Stimulated activated CD4-positive, alpha-beta T cell treated with anti-CD3 and anti-CD28 coated beads, Interleukin-1b, Interleukin-23, amount 100 ng/mL, for 24 hours (primary cell): ENCODE measurements at places on chromosomes 1 and 21.

- no peak for DNase-seq
Measured at GRCh38 chr1:21552715-21553114, 43.5 kb downstream of the ALPL start.

DNA sequence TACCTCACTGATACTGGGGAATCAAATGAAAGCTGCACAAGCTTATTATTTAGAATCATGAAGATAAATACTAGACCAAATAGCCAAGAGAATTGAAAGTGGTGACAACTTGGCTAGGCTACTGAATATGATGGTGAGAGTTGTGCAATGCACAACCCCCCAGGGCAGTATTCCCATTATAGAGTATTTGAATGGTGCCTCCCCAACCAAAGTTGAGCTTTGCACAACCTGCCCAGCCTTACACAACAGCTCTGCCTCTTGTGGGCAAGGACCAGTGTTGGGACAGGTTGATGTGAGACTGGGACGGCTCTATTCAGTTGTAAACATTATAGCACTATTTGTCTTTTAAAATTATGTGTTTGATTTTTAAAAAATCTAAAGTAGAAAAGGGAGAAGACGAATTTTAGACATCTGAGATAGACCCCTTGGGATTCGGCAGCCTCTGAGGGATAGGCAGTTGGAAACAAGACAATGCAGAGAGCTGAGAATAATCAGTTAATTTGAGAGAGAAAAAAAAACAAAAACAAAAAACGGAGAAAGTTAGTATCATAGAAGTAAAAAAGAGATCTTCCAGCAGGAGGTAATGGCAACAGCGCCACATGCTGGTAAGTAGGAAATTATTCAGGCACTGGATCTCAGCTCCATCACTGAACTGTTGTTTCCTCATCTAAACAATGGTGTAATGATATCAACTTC, 91.0 kb upstream of the KCNA3 start:
- no peak for DNase-seq

- DNase-seq = no peak
Measured at GRCh38 chr1:205725514-205725913, 24.5 kb downstream of the NUCKS1 start.

DNA sequence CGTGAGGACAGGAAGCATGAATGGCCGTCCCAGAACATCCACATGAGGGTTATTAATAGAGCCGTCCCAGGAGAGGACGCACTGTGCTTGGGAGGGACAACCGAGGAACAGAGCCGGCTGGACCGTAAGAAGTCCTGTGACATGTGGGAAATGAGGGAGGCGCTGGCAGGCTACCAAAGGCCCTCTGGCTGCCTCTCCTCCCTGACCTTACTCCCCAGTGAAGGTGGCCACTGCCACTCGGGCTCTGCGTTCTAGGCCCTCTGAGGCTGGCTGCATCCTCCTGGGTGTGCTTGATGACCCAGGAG, 15.5 kb upstream of the NPPB start:
- no peak for DNase-seq

DNA sequence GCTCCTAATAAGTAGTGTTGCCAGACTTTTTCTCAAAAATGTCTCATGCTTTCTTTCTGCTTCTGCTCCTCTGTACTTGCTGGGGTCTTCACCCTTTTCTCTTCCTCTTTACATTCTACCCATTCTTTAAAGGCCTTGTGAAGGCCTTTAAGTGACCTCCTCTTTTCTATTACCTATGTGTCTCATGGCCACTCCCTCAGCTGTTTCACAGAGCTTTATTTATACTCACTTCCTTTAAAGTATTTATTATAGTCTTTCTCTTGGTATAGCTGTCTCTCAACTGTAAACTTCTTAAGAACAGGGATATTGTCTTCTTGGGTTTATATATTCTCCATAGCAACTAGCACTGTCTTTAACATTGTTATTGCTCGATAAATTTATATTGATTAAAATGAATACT, 792 bp downstream of the GOLPH3L start:
- DNase-seq = no peak

DNA sequence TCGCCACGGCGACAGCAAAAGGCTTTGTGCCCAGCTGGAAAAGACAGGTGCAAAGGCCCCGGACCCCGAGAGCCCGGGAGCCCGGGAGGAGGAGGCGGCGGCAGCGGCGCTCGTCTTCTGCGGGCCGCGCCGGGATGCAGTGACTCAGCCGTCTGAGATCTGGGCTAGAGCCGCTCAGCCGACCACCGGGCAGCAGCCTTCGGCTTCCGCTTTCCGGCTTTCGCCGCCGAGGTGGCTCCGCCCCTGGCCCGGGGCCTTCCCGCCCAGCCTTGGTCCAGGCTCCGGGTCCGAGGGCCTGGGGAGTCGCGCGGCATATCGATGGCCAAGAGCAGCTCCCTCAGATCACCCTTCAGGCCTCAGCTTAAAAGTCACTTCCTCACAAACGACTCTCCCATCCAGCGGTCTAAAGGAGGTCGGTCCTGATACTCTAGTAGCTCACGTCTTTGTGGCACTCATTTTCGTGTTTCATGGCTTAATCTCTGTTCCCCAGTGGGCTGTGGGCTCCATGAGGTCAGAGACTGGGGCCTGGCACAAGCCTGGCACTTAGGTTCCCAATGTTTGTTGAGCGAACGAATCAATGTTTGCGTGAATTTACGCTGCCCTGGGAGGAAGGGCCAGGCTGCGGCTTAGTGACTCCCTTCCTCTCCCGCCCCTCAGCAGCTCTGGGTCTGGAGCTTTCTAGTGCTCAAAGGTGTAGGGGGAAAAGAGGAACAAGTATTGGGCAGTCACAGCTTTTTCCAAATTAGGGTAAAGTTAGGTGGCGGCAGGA, at the start of gene PHTF1:
Gene PHTF1 (minus strand): TSS at position 154 of the 769 bp plus-strand sequence. CDS start 783 bp downstream, outside the sequence.
- no peak for DNase-seq

GRCh38 chr1:246160374-246160773, 346.7 kb downstream of the SMYD3 start:
- no peak for DNase-seq

- no peak for DNase-seq
Measured at GRCh38 chr1:205916541-205916940, 26.7 kb downstream of the SLC26A9 start.

GRCh38 chr1:241355311-241356010, 1.5 kb downstream of the RGS7 start:
- no peak for DNase-seq

- peak; percentile 13 for DNase-seq
Measured at GRCh38 chr1:229625071-229625914, 629 bp downstream of the TAF5L start.

- no peak for DNase-seq
Measured at GRCh38 chr1:215118081-215118480, 35.5 kb downstream of the KCNK2 start.

GRCh38 chr1:25106352-25106751, 126.0 kb downstream of the SYF2 start:
- DNase-seq = no peak

- no peak for DNase-seq
Measured at GRCh38 chr1:161162052-161162451, 2.8 kb downstream of the USP21 start.

DNA sequence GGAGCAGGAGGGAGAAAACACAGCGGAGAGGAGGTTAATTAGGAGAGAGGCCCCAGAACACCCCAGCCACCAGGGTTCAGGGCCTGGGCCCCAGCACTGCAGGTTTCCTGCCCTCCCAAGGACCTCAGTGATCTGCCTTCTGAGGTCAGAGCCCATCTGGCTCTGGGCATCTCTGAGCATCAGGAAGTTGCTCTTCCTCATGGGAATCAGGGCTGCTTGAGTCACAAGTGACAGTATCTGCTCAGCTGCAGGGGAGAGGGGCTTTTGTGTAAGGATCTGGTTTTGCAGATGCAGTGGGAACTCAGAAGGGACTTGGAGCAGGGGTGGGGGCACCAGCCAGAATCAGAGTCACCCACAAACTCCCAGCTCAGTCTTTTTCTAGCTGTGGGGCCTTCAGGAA, 472.1 kb downstream of the PTPRU start:
- no peak for DNase-seq

DNA sequence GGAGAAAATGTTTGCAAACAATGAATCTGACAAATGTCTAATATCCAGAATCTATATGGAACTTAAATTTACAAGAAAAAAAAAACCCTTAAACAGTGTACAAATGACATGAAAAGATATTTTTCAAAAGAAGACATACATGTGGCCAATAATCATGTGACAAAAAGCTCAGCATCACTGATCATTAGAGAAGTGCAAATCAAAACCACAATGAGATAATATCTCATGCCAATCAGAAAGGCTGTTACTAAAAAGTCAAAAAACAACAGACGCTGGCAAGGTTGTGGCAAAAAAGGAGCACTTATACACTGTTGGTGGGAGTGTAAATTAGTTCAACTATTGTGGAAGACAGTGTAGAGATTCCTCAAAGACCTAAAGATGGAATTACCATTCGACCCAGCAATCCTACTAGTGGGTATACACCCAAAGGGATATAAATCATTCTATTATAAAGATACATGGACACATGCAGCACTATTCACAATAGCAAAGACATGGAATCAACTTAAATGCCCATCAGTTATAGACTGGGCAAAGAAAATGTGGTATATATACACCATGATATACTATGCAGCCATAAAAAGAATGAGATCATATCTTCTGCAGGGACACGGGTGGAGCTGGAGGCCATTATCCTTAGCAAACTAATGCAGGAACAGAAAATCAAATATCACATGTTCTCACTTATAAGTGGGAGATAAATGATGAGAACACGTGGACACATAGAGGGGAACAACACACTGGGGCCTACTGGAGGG, 123.2 kb downstream of the PTPRC start:
- DNase-seq = no peak

DNA sequence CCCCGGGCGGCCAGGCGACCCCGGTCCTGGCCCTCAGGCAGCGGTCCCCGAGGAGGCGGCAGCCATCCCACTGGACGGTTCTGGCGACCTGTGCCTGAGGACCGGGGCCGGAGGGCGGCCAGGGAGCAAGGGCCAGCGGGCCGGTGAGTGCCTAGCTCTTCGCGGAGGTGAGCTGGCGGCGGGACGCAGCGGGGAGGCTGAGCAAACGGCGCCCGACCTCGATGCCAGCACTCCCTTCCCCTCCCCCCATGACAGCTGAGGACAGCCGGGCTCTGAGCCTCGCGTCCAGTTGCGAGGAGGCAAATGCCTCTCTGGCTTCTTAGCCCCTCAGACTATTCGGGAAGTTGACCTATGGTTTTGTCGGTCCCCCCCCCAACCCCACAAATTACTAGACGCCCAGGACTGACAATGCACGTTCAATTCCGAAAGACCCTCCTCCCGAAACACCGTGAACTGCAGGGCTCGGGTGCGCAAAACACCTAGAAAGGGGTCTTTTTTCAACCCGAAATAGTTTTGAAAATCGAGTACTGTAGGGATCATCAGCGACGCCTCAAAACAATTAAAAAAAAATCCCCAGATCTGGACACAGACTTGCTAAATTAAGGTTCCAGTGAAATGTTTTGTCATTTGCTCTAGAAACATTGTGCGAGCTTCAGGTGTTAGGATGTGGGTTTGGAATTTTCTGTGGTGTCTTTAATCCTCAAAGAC, 8.3 kb downstream of the CDKN2C start:
- no peak for DNase-seq

- DNase-seq = no peak
Measured at GRCh38 chr1:187465441-187465840, 636.7 kb downstream of the PLA2G4A start.
